AG10803 (cell line): ENCODE measurements at places on chromosomes 4 and X.

GRCh38 chrX:120379937-120380681 is 18.2 kb downstream of the ATP1B4 start:
- no peak for DNase-seq

DNA sequence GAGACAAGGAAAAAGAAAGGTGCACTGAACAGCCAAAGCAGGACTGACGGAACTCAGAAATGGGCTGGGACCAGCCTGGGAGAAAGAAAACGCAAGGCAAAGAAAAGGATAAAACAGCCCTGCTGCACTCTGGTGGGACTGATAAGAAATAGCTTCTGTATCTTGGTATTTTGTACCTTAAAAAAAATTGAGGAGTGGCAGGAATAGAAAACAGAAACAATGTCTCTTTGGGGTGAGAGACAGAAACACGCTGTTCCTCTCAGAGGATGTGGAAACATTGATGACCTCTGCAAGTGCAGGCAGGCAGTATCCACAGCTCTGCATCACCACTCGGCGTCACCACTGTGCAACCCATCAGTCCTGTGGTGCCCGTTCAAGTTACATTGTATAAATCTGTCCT is 152.5 kb upstream of the SPRY1 start:
- DNase-seq = no peak

- no peak for DNase-seq
Observed at GRCh38 chrX:15931362-15931761, 76.7 kb upstream of the AP1S2 start.

GRCh38 chr4:54227256-54228055 is 1.6 kb upstream of the PDGFRA start:
- peak; percentile 78 for DNase-seq
